GM20000 (cell line): ENCODE measurements at places on chromosomes 6 and 20.

GRCh38 chr20:23313271-23313670 lies 37.3 kb upstream of the NXT1 start:
- no peak for DNase-seq

- DNase-seq: no peak
Observed at GRCh38 chr20:2114990-2115681, 13.5 kb downstream of the STK35 start.

DNA sequence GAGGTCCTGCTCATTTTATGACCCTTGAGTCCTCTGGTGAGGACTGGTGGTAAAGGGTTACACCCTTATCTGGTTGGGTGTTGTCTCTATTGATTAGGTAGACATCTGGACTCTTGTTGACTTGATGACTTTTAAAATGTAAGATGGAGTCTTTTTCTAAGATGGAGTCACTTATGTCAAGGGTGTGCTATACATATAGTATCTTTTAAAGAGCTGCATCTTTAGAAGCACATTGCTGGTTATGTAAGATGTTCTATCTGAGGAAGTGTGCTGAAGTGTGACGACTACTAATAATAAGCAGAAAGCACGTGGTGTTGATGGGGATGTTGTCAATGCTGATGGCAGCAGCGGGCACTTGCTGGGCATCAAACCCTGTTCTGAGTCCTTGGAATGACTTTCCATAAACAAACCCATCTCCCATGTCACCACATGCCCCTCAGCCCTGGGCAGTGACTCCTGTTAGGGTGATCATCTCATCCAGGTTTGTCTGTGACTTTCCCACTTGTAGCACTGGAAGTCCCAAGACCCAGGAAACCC lies 229.6 kb downstream of the EYA2 start:
- DNase-seq: no peak

- no peak for DNase-seq
Observed at GRCh38 chr6:159540152-159540551, 152.9 kb downstream of the SOD2 start.

DNA sequence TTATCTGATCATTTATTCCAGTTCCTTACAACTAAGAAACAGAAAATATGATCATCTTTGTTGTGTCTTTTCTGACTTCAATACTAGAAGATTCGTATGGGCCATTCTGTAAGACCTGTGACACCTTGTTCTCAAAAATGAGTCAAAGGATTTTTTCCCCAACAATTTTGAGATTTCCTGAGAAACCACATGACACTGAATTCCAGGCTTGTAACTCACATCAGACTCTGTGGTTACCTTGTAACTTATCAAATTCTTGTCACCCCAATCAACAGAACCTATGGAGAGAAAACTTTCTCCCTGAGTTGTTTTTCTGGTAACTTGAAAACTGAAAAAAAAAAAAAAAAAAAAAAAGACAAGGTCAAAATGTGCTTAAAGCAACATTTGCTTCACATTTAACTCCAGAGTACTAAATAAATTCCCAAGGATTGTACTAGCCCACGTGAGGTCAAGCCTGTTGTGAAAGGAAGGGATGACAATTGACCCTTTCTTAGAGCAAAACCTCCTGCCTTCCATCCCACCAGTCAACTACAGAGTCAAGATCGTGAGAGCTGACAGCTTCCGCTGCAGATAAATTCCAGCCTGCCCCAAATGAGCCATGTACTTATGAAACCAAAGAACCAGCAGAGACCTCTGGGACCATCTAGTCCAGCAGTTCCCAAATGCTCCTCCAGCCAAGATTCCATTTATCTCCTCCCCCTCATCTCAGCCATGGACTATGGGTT lies 140.3 kb downstream of the TBX18 start:
- DNase-seq: no peak

- DNase-seq: no peak
Observed at GRCh38 chr6:150719099-150719766, 119.5 kb downstream of the PLEKHG1 start.

GRCh38 chr20:35014537-35014936 lies 58.9 kb downstream of the MYH7B start:
- DNase-seq: no peak

GRCh38 chr6:105862936-105863607 lies 223.1 kb upstream of the PRDM1 start:
- DNase-seq: no peak

DNA sequence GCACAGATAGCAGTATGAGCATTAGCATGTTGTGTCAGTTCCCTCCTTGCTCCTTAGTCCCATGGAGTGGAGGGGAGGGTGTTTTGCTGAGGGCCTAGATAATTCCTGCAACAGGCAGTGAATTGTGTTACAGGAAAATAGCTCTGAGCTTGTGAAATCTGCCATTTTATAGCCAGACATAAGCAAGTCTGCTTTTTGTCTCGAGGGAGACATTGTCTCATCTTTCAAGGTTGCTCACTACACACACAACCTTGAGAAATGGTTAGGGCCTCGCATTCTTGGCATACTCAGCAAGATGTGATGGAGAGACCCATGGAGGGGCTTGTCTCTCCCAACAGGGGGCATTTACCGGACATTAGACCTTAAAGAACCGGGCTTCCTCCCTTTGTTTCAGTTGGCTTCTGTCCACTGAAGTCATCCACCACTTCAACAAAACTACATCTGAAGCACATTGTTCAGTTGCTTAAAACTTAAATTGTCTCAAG lies 108.0 kb upstream of the FOXO3 start:
- DNase-seq: no peak

GRCh38 chr6:166437661-166438060 lies 54.9 kb upstream of the MPC1 start:
- no peak for DNase-seq

GRCh38 chr20:32231245-32231644 lies 23.6 kb downstream of the POFUT1 start:
- no peak for DNase-seq

DNA sequence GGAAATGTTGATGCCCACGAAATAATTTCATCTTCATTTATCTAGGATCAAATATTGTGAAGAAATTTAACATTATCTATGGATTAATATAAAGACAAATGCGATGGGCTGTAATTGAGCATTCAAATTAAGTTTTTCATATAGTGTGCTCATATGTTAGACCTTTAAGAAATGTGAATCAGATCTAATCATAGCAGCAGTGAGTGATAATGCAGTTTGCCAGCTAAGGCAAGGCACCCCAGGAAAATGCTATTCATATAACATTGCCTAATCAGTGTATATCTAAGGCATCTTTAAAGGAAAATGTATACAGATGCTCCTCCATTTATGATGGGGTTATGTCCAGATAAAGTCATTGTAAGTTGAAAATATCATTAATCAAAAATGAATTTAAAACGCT lies 135.2 kb downstream of the KCNQ5 start:
- no peak for DNase-seq

DNA sequence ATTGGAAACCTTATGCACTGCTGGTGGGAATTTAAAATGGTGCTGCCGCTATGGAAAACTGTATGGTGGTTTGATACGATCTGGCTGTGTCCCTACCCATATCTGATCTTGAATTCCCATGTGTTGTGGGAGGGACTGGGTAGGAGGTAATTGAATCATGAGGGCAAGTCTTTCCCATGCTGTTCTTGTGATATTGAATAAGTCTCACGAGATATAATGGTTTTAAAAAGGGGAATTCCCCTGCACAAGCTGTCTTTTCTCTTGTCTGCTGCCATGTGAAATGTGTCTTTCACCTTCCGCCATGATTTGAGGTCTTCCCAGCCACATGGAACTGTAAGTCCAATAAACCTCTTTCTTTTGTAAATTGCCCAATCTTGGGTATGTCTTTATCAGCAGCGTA lies 4.9 kb downstream of the TAP2 start:
- DNase-seq: no peak

- no peak for DNase-seq
Observed at GRCh38 chr6:18477301-18477941, 90.3 kb downstream of the RNF144B start.

- DNase-seq: no peak
Observed at GRCh38 chr20:24964506-24964840, 15.4 kb downstream of the CST7 start.

DNA sequence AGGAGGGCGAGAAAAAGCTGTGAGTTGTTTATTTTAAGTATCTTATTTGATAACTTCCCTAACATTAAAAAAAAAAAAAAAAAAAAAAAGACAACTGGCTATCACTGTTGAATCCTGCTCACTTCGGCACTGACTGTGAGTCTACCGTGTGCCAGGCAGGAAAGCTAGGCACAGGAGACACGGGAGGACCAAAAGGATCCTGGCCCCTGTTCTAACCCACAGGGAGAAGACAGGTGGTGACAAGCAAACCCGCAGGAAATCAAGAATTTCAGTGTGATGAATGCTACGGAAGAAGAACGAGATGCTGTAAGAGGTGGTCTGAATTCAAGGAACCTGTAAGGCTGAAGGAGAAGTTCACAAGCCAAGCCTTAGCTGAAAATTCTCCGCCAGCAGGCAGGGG lies 94.7 kb upstream of the NFATC2 start:
- no peak for DNase-seq

GRCh38 chr20:16123623-16124022 lies 449.6 kb downstream of the KIF16B start:
- no peak for DNase-seq

- DNase-seq: no peak
Observed at GRCh38 chr6:113383701-113384100, 473.4 kb upstream of the MARCKS start.

DNA sequence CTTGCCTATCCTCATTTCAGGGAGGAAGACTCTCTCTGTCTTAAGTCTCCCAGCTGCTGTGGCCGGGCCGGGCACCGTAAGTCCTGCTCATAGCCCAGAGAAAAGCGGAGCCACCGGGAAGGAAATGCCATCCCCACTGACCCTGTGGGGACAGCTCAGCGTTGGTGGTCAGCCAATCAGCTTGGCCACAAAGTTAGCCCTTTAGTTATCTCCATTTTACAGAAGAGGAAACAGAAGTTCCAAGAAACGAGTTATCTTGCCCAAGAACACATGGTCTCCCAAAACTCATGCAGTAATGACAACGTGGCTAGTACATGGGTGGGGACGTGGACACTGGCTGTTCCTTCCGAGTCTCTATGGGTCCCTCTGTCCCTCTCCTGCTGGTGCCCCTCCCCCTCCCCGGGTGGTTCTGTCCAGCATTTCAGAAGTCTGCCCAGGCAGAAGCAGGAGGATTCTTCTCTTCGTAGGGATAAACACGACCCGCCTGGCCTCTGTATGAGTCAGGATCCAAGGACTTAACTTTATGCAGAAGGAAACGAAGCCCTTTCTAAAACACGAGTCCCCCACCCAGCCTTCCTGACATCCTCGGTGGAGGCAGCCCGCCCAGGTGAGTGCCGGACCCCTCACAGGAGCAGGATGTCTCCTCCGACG lies 273.8 kb downstream of the CDH4 start:
- DNase-seq: no peak

- DNase-seq: no peak
Observed at GRCh38 chr6:23308166-23308565, 738.8 kb downstream of the HDGFL1 start.

- peak; percentile 79 for DNase-seq
Observed at GRCh38 chr20:63628246-63628975, 1.5 kb upstream of the GMEB2 start.

DNA sequence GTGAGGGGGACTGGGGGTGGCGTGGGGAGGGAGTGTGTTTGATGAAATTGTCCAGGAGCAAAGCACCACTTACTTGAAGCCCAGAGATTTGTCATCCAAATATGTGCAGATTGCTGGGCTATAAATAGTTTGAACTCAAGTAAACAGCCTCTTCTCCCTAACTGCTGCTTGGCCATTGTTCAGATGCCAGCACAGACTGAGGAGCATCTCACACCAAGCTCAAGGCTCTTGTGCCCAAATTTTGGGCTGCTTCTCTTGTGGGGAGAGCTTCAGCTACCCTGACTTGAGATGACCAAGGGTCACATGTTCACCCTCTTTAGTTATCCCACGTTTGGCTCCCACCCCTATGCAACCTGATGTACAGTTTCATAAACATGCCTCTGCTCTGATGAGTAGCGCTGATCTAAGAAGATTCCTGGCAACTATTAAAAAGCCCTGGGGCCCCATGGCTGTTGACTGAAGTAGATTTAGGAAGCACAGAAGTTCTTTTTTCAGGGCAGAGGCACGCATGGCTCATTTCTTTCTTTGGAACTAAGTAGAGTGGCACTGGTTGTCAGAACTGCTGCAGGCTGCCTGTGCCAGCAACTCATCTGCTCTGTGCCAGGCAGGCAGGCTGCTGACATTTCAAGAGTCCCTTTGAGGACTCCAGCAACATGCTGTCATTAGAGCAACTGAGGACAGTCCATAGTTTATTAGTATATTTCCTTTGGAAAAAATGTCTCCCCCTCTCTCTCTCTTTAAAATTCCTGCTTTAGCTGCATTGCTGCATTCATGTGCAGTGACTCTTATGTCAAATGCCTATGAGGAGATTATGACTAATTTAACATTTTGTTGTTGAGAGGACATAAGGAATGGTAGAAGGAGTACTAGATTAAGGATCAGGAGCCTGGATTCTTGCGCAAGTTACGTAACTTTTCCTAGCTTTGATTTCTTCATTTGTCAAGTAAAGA lies 9.6 kb upstream of the PKIG start:
- no peak for DNase-seq

GRCh38 chr20:8356806-8357205 lies 224.7 kb downstream of the PLCB1 start:
- DNase-seq: no peak

GRCh38 chr6:127180426-127180825 lies 62.0 kb downstream of the RSPO3 start:
- DNase-seq: no peak

- peak; percentile 64 for DNase-seq
Observed at GRCh38 chr6:107115695-107116327, 496 bp upstream of the BEND3 start.

DNA sequence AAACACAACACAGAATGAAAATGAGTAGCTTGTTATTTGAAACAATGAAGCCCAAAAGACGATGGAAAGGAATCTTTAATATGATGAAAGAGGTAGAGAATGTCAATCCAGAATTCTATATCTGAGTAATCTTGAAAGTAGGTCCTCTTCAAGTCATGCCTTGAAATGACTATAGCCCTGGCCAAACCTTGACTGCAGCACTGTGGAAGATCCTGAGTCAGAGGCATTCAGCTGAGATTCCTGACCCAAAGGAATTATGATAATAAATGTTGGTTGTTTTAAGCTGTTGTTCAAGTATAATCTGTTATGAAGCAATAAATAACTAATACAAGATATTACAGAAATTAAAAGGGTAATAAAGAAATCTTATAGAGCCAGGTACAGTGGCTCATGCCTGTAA lies 64.8 kb downstream of the IBTK start:
- DNase-seq: peak; percentile 3

- no peak for DNase-seq
Observed at GRCh38 chr20:25058847-25059810, 1.2 kb upstream of the ACSS1 start.

GRCh38 chr20:18750735-18751134 lies 62.8 kb upstream of the SCP2D1 start:
- no peak for DNase-seq
